Aorta (tissue), 5 donors: ENCODE measurements at places on chromosomes 2 and 18. TPM values are rescaled to one million over a fixed set of nuclear protein-coding genes. Genes with fewer than 3 reads are reported as not detected.

CD226 gene
- 0.15 TPM for polyA plus RNA-seq

- DNase-seq: no peak
These were observed 151.5 kb downstream of the GULP1 start for GRCh38 chr2:188443207-188443606.

- DNase-seq: no peak
These were observed 1.4 kb downstream of the ARID5A start for GRCh38 chr2:96537734-96538486.

DNA sequence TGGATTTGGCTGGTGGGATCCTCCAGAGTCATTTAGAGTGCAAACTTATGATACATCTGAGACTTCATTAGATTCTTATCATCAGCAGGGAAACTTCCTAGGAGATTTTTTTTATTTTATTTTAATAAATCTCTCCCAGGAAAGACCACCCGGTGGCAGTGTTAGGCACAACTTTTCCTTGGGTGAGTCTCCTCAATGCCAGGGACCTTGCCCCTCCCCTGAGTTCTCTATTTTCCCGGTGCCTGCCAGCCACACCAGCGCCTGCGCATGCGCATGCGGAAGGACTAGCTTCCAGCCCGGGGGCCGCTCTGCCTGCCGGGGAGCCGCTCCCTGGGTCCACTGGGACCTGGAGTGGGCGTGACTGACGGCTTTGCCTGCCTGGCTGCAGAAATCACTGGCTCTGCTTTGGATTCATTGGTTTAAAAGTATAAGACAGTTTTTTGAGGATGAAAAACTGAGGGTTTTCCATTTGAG, 86.6 kb downstream of the TMEM182 start:
- peak; percentile 94 for DNase-seq

GRCh38 chr2:27681841-27682240, 18.2 kb downstream of the SLC4A1AP start:
- no peak for DNase-seq

DNA sequence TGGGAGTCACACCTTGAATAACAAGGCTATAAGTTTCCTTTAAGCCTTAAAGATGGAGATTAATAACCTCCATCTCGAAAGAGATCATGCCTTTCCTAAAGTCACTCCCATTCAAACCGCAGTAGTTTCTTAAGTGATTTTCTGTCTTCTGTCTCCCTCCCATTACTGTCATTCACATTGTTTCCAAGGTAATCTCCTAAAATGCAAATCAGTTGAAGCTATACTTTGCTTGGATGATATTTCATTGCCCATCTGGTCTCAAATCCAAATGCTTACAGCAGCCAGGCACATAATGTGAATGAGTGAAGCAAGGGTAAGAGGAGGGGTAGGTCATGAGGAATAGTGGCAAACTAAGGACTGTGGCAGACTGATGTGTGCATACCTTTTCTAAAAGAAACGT, 116.4 kb downstream of the CCDC141 start:
- no peak for DNase-seq

HOXD11 gene
- not detected for polyA plus RNA-seq

- no peak for DNase-seq
These were observed 24.8 kb upstream of the GNAL start for GRCh38 chr18:11664286-11664685.

DNA sequence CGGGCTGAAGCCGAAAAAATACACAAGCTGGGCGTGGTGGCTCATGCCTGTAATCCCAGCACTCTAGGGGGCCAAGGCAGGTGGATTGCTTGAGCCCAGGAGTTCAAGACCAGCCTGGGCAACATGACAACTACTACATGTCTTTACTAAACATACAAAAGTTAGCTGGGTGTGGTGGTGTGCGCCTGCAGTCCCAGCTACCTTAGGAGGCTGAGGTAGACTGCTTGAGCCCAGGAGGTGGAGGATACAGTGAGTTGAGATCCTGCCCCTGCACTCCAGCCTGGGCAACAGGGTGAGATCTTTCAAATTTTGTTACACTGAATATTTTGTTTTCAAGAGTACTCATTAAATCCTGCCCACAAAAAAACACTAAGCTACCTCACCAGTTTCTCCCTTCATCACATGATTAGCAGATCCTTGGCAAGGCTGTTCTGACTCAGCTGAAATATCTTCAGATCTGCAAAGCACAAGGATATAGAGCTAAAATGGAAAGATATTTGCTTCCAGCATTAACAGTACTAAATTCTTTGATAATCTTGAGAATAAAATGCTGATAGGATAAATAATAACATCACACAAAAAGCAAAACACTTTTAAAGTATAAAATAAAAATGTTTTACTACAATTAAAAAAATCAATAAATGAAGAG, 28.2 kb upstream of the MCM6 start:
- DNase-seq: no peak

DNA sequence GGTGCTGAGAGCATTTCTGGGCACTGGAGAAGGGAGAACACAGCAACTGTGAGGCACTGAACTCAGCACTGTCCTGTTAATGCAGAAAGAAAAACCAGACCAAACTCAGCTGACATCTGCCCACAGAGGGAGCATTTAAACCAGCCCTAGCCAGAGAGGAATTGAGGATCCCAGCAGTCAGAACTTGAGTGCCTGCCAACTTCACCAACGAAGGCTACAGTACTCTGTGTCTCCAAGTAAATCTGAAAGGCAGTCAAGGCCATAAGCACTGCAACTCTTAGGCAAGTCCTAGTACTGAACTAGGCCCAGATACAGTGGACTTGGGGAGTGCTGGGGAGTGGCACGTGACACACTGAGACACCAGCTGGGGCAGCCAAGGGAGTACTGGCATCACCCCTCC, 176.2 kb upstream of the ZC3H15 start:
- no peak for DNase-seq

DNA sequence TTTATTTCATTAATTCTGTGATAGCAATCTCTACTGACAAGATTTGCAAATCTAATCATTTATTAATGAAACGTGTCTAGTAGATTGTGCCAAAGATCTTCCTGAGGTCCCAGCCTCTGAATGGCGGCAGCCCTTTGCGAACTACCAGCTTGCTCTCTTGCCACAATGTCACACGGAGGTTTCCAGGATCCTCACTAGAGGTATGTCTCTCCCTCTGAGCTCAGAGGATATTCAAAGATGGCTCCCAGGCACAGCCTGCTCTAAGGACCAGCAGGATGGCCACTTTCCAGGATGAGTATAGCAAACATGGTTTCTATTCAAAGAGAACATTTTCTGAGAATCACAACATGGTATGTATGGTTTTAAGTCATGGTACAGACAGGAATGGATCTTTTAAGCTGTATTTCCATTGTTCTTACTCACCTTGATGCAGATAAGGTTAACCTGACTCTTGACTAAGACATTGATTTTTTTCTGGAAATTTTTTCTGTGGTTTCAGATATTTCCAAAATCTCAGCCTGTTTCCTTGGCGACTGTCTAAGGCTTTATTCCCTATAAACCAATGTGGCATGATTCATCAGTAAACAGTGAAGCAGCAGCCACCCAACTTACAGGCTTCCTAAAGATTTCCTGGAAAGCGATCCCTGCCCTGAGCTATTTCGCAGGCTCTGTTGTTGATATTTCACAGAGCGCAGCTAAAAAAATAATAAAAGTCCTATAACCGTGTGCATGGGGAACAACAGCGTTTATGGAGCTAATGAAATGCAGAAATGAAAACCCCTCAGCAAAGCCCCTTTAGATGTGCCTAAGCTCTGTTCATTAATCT, 54.1 kb upstream of the KLF7 start:
- no peak for DNase-seq

ERICH2 gene
- not detected for polyA plus RNA-seq

KLHL30 gene
- polyA plus RNA-seq: 3.5 TPM

DNA sequence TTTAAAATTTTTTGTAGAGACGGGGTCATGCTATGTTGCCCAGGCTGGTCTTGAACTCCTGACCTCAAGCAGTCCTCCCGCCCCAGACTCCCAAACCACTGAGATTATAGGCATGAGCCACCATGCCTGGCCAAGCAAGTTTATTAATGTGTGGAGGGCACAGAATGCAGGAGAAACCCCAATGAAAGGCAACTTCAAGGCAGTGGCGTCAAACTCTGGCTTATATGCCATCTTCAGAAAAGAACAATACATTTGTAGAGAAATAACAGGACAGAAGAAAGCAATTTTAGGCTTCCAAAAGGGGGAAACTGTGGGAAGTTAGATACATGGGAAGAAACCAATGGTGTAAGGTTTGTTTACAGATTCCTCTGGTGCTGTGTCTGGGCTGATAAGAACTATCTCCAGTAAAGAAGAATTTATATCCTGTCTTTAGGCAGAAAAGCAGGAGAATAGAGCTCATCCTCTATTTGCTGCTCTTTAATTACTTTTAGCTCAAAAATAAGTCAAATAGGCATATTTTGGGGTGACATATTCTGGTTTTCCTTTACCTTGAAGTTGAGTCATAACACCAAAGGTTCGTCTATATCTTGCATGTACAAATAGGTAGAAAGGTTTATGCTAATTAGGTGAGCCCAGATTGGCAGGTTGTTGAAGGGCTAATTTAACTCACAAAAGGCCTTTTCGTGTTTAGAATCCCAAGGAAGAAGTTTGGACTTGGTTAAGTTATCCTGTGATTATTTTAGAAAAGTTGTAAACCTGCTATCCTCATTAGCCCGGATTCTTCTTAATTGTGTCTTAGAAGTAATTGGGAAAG, 26.0 kb upstream of the TMEM214 start:
- DNase-seq: no peak

DNA sequence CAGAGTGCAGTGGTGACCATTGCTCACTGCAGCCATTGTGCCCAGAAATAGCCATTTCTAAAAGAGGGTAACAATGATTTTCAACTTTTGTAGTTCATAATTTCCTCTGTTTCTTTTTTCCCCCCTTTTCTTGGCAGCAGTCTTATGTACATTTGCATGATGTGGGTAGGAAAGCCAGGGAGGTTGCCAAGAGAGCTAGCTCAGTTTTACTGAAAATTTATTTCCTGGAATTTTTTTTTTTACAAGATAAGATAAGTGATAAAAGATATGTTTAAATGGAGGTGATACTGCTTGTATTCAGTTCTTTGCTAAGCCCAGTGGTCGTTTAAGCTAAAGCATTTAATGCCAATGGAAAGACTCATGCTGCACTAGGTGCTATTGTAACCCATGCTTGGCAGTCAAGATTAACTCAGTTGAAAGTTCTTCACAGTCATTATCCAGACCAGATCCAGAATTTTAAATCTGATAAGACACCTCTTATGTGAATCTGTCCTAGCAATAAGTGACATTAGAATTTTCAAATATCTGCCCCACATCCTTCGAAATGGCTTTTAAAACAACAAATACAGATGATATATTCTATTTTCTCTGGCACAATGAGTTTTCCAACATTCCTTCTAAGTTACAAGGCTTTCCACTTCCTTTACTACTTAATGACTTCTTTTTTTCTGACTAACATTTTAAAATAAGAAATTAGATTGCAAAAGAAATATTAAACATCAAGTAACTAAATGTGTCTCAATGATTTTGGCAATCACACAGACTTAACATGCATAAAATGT, 4.4 kb upstream of the ATP8B1 start:
- DNase-seq: no peak

DNA sequence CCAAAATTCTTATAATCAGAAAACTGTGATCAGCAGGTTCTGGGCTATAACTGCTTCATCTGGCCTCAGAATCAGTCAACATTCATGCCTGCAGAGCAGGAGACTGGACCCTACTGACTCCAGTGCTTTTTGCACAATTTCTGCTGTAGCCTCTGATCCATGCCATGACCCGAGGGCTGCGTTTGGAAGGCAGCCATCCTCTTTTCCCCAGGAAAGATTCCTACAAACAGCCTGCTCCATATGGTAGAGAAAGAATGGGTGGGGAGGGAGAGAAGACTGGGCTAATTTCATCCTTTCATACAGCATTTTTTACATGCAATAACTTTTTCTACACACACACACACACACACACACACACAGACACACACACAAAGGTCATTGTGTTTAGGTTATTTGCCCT, 133.0 kb upstream of the MMADHC start:
- DNase-seq: no peak

CPLX4 gene
- polyA plus RNA-seq: not detected

GRCh38 chr18:51054764-51055163, 24.8 kb downstream of the SMAD4 start:
- no peak for DNase-seq

GRCh38 chr2:211181626-211182025, 625.2 kb downstream of the CPS1 start:
- no peak for DNase-seq

IL1R2 gene
- 0.97 TPM for polyA plus RNA-seq

MLPH gene
- 4.5 TPM for polyA plus RNA-seq
